ENCODE measurements at places on chromosomes 6 and 20.

DNA sequence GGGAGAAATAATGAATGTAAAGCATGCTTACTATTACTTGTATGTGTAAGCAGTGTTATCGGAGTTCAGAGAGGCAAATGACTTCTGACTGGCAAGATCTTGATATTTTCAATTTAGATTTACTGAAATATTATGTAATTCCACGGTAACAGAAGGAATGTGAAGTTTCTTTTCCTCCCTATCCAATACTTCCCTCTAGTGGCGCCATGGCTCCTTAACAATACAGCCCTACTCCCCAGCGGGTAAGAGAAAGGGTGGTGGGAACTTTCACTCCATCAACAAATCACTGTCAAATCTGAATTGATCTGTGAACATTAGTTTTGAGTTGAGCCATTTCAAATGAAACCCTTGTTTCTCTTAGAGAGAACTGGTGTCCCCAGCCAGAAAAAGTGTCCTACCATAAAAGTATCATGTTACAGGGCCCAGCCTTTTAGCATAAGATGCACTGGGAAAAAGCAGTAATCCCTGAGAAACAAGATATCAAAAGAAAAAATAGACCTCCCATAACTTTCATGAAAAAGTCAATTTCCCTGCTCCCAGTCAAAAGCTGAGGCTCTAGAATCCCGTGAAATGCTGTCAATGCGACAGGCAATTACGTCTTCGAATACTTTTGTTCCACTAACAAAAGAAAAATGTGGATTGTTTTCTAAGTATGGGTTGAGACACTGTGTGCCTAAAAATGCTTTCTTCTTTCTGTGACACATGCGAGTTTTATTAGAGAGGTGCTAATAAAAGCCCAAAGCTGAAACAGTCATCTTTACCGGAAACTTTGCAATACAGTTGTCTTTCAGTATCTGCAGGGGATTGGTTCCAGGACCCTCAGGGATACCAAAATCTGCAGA, 12.9 kb downstream of the COX7A2 start:
- DNase-seq, result no peak

GRCh38 chr6:46893648-46894047, 28.1 kb downstream of the ADGRF5 start:
- DNase-seq, result no peak

GRCh38 chr6:39593646-39594045, 131.6 kb downstream of the KIF6 start:
- DNase-seq, result no peak

- DNase-seq, result no peak
Measured at GRCh38 chr20:48791014-48791413, 36.8 kb downstream of the PREX1 start.

GRCh38 chr20:25204550-25205276, 9.2 kb downstream of the ENTPD6 start:
- DNase-seq, result no peak

GRCh38 chr6:140544431-140544830, 1170.0 kb upstream of the CITED2 start:
- no peak for DNase-seq

- peak; percentile 70 for DNase-seq
Measured at GRCh38 chr6:32192608-32193039, at the start of gene GPSM3. Gene GPSM3 (minus strand): TSS chr6:32192643. CDS start chr6:32192513, 130 bp downstream.

GRCh38 chr6:5746759-5747130, 260.0 kb downstream of the NRN1 start:
- DNase-seq, result no peak

DNA sequence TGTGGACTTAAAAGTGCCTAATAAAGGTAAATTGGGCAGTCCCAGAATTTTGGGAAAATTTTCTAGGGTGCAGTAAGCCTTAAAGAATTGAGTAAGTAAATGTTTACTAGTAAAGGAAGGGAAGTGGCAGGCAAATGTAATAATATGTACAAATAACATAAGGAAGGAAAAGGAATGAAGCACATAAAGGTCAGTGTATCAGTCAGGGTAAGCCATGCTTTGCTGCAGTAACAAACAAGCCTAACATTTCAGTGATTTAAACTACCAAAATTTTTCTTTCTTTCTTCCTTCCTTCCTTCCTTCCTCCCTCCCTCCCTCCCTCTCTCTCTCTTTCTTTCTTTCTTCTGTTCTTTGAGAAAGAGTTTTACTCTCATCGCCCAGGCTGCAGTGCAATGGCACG, 117.5 kb downstream of the HAO1 start:
- no peak for DNase-seq

- DNase-seq, result no peak
Measured at GRCh38 chr6:77470983-77471382, 7.7 kb upstream of the HTR1B start.

DNA sequence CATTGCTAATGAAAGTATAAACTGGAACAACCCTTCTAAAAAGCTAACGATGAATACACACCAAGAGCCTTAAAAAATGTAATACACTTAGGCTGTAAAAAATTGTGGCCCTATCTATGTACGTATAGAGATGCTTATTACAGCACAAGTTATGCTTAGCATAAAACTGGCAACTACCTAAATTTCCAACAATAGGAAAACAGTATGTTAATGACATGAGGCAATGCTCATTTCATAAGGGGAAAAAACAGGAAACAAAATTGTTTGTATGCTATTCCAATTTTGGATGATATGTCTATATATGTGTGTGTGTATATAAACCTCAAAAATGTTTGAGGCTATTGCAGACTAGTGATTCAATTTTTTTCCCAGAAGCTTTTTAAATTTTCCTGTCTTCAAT, 82.5 kb downstream of the DTNBP1 start:
- DNase-seq, result no peak

GRCh38 chr20:16145919-16146318, 427.3 kb downstream of the KIF16B start:
- no peak for DNase-seq

DNA sequence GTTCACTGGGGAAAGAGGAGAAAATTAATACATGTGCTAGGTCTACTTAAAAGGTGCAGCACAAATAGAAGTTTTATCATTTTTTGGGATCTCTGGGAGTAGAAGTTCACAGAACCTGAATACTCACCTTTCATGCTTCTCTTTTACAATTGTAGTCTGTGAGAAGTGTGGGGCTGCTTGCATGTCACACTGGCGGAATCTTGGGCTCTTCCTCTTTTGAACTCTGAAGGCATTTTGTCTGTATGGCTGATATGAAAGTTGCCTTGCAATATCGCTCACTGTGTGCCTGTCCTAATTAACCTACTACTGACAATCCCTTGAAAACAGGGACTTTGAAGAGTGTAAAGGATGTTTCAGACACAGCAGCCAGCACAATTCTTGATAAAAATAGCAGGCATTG, 65.9 kb upstream of the CLDN20 start:
- no peak for DNase-seq

DNA sequence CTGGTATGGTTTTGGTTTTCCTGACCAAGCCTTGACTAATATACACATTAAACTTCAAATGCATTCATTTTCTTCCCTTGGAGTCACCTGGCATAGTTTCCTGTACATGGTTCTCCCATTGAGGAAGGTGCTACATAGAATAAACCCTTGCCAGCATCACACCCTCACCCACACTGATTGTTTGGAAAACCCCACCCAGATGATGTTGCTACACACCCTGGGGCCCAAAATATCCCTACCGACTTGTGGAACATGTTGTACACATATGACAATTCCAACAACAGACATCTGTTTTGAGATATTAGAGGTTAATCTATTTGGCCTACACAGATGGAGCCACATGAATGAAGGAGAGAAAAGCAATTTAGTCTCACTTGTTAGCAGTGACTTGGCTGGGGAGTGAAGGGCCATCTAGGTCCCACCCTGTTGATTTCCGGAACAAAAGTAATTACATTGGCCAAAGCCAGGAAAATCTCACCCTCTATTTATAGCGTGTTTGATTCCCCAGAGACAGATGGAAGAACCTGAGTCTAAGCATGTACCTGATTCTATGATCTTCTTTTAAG, 606.0 kb upstream of the BTBD3 start:
- DNase-seq, result no peak

DNA sequence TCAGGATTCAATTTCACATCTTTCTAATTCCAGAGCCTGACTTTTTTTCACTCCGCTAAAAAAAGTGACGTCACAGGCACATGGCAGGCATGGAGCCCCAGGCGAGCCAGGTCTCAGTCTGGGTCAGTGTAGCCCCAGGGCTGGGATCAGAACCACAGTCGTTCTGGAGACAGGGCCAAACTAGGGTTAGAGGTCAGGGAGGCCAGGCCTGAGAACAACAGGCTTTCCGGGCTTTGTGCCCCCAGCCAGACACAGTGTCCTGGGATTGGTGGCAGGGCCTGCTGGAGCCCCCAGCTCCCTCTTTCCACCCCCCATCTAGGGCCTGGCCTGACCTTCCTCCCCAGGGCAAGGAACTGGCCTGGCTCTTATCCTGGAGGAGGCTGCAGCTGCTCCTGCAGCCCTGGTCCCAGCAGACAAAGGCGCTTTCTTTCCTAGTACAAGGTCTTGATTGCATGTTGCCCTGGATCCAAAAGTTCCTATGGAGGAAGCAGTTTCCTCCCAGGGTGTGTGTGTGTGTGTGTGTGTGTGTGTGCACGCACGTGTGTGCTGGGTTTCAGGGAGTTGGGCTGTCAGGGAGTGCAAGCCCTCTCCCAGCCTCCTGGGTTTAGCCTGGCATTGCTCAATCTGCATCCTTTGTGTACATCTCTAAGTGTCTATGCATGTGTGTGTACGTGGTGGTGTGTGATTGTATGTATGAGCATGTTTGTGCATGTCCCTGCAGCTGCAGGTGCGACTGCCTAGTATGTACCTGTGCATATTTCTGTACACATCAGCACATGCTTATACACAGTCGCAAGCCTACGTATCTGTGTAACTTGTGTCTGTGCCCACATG, 26.5 kb upstream of the EMILIN3 start:
- DNase-seq, result no peak

DNA sequence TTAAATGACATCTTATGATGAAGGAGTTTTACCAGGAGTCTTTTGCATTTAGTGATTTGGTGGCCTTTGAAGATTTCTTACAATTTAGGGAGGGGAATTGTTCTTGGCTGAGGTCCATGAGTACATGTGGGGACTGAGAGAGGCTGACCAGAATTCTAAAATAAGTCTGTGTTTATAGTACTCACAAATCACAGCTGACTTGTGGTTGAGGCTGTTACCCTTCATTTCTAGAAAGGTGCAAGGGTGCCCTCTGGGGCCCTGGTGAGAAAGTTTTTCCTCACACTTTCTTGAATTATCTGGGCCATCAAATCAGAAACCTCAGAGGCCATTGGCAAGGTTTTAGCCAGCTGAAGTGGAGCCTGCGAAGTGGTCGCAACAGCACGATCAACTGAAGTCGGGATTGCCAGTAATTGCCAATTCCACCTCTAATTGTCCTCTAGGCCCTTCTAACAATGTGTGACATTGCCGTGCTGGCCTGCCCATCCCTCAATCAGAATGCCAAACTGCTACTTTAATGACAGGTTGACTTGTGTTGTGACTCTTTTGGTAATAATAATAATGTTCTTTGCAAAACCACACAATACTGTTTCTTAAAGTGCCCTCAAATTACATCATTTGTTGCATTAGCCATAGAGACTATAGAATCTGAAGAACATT, 221.6 kb downstream of the OGFRL1 start:
- DNase-seq, result no peak

Data from activated T-cell treated with anti-CD3 and anti-CD28 coated beads, Interleukin-2, amount 50 U/mL, for 48 hours (primary cell).